ENCODE measurements at places on chromosomes 6 and 20. TPM values are rescaled to one million over a fixed set of nuclear protein-coding genes. Genes with fewer than 3 reads are reported as not detected.

DNA sequence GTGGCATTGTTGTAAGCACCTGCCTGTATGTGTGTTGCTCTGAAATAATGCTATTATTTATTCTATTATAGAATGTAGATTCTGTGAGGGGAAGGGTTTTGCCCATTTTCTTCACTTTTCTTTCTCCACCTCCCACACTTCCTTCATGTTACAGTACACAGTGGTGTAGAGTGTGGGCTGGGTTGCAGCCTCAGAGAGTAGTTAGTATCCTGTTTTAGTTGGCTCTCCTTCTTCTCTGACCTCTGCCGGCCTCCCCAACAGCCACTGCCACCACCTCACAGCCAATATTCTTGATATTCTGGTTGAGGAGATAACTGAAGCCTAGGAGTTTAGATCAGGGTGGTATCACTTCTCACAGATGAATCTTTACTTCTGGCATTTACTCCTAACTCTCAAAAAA is 143.4 kb downstream of the BCKDHB start:
- DNase-seq, result no peak

GRCh38 chr6:100344761-100345160 is 120.0 kb downstream of the SIM1 start:
- DNase-seq, result no peak

DNA sequence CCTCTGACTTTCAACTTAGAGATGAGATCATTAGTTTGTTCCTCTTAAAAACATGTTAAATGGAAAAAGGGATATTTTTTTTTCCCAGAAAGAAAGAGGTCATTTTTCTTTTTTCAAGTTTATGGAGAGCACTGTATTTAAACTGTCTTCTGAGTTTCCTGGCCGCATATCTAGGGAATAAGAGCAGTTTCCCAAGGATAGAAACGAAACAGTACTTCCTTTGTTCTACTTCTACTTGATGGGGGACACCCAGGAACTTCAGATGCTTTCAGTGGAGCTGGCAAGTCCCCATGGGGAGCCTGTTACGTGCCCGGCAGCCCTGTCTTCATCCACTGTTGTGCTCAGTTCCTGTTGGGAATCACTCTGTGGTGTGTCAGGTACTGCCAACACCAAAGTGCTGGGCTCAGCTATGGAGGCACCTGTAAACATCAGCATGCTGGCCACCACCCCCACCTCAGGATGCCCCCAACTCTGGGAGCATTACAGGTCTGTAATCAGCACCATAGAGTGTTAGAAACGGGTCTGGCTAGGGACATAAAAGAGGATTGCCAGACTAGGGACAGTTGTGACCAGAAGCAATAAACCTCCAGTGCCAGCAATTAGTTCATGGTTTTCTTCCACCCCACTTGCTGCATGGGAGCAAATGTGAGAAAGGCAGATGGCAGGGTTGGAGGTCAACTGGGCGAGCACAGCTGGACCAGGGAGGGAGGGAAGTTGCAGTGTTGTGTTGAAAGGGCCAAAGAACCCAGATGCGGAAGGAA is 221.7 kb upstream of the ECI2 start:
- DNase-seq, result no peak

GRCh38 chr20:59933296-59933848 is at the start of gene SYCP2:
SYCP2 (minus strand) TSS chr20:59933637; CDS start chr20:59922413, 11,224 bp downstream.
- no peak for DNase-seq

CHRNA4 gene
- total RNA-seq, result 0.45 TPM

Data from endodermal cell (in vitro differentiated cells).